ENCODE measurements at places on chromosomes 11 and 22.

DNA sequence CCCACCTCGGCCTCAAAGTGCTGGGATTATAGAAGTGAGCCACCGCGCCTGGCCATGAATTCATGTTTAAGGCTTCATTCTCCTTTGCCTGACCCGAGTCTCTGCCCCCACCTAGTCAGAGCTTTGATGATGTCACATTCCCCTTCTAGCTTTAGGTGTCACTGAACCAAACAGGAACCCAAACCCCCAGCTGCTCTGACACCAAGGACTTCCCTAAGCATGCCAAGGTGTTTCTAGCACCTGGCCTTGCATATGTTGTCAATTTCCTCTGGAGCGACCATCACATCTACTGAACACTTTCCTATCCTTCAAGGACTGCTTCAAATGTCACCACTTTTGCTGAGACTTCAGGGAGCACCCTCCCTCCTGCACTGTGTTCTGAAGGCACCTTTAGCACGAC lies 2.3 kb downstream of the F2 start:
- DNase-seq: no peak

GRCh38 chr22:46815132-46815531 lies 52.7 kb downstream of the TBC1D22A start:
- no peak for DNase-seq

DNA sequence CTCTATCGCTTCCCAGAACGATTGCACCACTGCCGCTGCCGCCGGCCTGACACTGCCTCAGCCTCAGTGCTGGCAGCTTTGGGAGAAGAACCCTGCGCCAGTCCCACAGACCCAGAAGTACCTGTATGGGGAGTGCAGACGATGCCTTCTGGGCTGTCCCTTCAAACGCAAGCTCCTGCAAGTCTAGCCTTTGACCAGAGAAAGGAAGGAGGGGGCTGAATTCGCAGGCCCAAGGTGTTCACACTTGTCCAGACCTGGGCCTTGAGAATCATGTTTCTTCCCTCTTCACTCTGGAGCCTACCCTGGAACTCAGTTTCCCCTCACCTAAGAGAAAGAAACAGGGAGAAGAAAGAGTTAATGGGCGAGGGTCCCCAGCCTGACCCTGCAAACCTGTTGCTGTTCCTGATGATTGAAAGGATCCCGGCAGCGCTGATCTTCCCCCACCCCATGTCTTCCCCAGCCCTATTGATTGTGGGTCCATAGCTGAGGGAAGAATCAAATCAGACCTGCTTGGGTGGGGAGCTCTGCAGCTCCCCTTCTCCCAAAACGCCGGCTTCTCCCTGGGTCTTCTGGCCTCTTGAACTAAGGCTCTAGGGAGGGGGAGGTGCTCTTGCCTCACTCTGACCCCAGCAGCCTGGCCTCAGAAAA lies 786 bp upstream of the MCAM start:
- no peak for DNase-seq

DNA sequence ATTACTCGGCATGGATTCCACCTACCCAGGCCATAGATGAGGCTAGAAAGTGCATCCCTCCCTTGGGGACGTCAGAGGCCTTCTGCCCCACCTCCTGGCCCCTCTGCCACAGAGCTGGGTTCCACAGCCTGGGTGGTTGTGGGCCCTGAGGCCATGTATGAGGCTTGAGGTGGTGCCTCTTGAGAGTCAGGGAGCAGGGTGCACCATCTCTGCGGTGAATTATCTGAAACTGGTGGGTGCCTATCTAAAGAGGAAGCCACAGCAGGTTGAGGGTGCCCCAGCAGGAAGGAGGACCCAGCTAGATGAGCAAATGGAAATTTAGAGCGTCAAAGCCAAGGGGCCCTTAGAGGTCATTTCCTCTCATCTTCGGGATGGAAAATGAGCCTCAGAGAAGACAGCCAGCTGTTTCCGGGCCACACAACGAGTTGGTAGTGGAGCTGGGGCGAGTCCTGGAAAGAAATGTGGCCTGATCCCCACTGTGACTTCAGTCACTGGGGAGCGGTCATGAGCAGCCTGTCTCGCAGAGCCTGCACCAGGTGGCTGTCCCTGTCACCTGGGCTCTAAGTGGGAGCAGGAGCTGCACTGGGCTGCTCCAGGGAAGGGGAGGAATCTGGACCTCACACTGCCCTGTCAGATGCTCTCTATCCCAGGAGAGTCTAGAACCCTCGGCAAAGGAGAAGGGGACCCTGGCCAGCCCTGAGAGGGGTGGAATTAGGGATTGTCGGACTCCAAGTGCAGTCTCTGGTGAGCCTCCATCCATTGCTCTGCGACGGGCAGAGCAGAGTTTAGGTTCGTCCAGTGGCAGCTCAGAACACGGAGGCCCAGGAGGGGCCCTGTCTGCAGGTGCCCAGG lies 7.3 kb downstream of the ADORA2A start:
- no peak for DNase-seq

- no peak for DNase-seq
These were observed 1156.6 kb downstream of the TBC1D22A start for GRCh38 chr22:47919001-47919441.

DNA sequence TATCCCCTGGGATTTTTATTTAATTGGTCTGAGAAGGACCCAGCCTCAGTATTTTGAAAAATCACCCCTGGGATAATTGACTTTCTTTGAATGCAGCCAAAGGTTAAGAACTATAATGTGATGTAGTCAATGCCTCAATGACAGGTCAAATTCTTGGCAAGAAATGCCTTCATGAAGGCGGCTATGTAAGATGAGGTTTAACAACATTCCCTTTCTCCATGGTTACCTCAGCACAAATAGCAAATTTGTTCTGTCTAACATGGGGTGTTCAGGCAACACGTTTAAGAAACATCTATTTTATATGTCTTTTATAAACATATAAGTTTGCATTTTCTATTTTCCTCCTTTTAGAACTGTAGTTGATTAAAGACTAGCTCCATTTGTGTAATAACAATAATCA lies 5.3 kb downstream of the SLN start:
- no peak for DNase-seq

DNA sequence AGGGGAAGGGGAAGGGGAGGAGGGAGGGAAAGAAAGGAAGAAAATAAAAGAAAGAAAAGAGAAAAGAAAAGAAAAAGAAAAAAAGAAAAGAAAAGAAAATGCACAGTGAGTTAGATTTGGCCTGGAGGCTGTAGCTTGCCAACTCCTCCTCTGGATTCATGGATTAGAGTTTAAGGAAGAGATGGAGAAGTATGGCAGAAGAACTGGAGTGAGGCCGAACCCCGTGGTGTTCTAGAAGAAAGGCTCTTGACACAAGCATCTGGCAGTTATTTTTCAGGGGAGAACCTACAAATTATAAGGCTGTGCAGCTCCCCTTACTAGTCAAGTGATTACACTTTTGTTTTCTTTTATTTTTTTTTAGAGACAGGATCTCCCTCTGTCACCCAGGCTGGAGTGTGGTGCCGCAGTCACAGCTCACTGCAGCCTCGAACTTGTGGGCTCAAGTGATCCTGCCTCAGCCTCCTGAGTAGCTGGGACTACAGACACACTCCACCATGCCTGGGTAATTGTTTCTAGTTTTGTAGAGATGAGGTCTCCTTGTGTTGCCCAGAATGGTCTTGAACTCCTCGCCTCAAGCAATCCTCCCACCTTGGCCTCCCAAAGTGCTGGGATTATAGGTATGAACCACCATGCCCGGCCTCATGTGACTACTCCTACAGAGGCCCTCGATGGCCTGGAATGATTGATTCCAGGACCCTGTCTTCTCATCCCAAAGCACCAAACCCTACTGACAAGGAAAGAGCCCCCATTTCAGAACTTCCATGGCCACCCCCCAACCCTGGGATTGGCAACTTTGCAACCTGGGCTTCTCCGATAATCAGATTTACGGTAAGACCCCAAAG lies 19.5 kb downstream of the ZNF74 start:
- no peak for DNase-seq

- no peak for DNase-seq
These were observed 55.5 kb downstream of the FAM83F start for GRCh38 chr22:40050258-40050657.

DNA sequence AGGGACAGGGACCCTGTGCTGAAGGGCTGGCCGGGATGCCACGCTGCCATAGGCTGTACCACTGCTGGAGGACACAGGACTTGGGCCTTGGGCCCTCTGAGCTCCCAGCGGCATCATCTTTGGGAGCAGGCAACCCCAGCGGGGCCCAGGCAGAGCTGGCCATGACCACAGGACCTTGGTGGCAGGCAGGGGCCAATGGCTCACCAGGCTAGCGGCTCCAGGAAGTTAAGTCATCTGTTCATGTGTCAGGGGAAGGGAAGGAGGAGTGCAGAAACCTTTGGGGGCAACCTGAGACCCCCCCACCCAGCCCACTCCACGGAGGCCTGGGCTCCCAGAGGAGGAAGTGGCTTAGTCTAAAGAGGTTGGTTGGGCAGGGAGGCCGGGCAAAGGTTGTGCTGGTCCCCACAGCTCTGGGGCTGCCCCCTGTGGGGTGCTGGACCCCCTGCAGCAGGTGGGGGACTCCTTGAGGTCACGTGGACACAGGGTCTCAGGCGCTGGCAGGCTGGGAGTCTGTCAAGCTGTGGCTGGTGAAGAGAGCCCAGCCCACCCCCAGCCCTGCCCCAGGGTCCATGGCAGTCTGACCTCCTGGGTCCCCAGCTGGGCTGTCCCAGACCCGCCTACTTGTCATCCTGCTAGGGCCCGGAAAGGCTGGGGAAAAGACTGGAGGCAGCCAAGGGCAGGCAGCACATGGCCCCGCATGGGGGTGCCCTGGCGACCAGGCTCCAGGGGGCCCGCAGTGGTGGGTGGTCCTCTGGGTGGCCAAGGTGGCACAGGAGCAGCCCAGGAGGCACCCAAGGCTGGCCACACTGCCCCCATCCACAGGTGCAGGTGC lies 184.3 kb downstream of the IGLL1 start:
- DNase-seq: no peak

- no peak for DNase-seq
These were observed 383.5 kb upstream of the CADM1 start for GRCh38 chr11:115887727-115888126.

DNA sequence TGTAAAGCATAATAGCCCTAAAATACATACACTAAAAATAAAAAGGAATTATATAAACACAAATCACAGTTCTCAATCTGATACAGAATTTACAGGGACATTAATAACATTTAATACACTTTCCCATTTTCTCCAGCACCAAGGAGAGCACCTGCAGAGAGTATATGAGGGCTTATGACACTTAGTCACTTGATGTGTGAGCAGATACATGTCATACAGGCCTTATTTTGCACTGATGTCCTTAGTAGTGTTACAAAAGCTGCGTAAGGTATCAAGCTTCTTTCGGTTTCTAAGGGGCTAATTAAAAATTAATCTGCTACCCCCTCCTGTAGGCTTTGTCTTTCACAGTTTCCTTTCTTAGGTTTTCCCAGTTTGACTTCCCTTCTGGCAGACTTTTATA lies 61.3 kb downstream of the TRIM44 start:
- DNase-seq: no peak

- DNase-seq: no peak
These were observed 57.9 kb upstream of the TOP3B start for GRCh38 chr22:22040472-22040871.

- no peak for DNase-seq
These were observed 6.7 kb downstream of the PHOX2A start for GRCh38 chr11:72237112-72237931.

DNA sequence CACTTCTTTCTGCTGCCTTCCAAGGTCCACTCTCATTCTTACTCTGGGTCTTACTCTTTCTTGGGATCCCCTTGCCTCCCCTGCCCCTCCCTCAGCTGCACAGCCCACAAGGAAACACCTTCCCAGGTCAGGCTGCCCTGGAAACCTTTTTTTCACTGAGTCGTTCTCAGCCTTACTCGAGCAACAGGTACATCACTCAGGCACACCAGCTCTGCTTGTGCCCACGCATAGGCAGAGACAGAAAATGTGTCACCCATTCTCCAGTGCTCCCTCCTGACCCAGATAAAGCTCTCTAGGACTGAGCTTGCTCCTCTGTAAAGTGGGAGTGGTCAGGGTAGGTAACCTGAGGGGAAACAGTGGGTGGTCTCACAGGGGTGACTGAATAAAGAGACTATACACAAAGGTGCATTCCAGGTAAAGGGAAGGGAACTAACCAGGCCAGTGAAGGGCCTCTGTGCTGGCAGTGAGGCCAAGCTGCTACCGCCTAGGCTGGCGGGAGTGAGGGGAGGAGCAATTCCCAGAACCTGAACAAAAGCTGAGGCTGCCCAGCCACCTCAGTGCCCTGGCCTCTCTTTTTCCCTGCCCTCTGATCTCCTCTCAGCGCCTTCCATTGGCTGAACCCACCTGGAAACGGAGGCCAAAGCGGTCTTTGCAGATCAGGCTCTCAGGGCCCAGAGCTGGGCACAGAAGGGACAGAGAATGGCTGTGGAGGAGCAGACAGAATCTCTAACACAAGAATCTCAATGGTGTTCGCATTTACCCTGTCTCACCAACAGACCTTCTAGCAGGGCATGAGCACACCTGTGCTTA lies 15.9 kb downstream of the PRG3 start:
- DNase-seq: no peak

DNA sequence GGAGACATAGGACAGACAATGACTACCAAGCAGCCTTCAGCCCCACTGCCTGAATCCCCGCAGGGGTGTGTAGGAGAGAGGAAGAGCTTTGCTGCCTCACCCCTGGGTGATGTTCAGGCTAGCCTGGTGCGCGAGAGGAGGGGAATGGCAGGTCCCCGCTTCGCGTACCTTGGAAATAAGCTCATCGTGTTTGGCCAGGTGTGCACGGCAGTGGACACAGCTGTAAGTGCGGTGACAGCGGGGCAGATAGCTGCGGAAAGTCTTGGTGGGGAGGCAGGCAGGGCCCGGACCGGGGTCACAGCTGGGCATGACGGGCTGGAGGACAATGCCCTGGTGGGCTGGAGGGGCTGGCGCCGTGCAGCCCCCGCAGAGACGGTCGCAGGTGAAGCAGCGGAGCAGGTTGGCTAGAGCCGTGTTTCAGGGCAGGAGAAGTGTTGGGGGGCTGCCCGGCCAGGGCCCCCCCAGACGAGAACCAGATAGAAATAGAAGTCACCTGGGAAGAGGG lies 2.9 kb downstream of the YPEL4 start:
- no peak for DNase-seq

DNA sequence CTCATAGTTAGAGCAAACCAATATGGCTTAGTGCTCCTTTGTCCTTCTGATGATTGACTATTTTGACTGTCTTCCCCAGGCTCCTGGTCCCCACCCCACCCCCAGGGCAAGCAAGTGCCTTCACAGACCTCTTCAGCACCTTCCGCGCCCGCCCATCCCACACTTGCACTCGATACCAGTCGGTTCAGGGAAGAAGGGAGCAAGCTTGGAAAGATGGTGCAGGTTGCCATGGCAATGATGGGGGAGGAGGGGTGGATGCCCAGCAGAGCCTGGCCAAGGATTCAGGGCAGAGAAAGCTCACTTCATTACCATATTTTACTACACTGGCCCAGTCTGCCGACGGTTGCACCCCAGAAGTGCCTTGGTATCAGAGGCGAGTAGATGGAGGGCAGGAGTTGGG lies 2.2 kb downstream of the TMEM132A start:
- no peak for DNase-seq

DNA sequence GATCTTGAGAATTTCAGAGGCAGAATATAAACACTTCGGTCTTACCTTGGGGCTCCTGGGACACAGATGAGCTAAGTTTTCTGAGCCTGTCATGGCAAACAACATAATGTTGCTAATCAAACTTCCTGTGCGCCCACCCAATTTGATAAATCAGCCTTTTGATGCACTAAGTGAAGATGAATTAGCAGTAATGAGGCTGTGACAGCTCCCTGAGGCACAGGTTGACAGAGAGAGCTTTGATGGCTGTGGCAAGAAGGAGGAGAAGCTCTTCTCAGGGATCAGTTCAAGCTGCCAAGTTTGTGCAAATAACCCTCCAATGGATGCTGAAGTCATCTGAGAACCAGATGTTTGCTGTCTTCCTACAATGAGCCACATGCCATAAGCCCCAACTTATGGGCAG lies 34.4 kb downstream of the DRD2 start:
- no peak for DNase-seq

All from K562 (cell line).